Ovary (tissue), 10 donors: ENCODE measurements at places on chromosomes 5 and 9. TPM values are rescaled to one million over a fixed set of nuclear protein-coding genes. Genes with fewer than 3 reads are reported as not detected.

Gene SPATA31C1
- total RNA-seq, result not detected

Gene PIGO
- 21.8 TPM for total RNA-seq

DNA sequence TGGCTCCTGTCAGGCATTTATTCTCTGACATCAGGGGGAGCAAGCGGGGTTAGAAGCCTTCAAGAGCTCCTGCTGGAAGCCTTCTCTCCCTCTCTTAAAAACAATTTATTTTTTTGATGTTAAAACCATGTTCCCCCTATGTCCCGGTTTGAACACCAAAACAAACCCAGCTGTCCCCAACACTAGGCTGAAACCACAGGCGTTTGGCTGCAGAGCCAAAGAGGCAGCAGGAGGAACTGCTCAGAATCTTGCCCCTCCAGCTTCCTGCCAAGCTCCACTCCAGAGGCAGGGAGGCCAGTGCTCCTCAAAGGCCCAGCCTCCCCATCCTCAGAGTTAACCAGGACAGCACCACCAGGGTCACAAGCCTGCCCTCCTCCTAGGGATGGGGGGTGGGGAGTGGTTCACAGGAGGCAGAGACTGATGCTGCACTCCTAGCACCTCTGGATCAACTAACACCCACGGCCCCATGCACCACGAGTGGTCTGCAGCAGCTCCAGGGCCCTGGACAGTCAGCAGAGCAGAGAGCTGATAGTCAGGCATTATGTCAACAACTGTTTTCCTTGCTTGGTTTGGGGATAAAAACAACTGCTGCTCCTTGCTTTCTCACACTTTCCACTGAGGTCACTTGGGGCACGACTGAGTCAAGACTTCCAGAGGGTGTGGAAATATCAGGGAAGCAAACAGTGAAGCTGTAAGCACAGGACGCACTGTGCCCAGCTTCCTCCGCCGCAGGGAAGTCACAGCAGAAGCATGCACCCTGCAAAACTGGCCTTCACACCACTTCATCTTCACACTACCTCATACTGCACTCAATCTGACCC lies 96.5 kb upstream of the ADRA1B start:
- H3K36me3 ChIP-seq, result no peaks in the 10 kb centered on the region
- H3K27ac ChIP-seq, result no peak overlapping the region
- no peak overlapping the region for H3K4me3 ChIP-seq

- H3K27ac ChIP-seq, result no peak overlapping the region
- no peaks in the 10 kb centered on the region for H3K36me3 ChIP-seq
- no peaks in the 10 kb centered on the region for H3K27me3 ChIP-seq
- peaks cover 1% of the 10 kb centered on the region for H3K4me1 ChIP-seq
Measured at GRCh38 chr5:148967783-148968182, 95.1 kb downstream of the SH3TC2 start.
